Activated CD4-positive, alpha-beta memory T cell treated with anti-CD3 and anti-CD28 coated beads for 36 hours (primary cell): ENCODE measurements at places on chromosomes 5 and 9.

- DNase-seq = no peak
Observed at GRCh38 chr9:31541721-31542281, 842.6 kb upstream of the ACO1 start.

DNA sequence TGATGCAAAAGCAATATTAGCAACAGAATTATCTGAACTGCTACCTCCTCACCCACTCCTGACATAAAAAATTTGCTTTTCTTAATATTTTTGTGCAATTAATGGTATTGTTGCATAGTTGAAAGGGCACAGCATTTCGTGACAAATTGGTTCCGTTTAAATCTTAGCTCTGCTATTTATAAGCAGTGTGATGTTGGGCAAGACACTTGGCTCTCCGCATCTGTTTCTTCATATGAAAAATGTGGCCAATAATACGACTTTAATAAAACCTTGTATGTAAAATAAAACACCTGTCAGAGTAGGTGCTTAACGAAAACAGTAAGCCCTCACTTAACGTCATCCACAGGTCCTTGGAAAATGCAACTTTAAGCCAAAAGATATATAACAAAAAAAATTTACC lies 4.2 kb downstream of the TMEM167A start:
- no peak for DNase-seq

DNA sequence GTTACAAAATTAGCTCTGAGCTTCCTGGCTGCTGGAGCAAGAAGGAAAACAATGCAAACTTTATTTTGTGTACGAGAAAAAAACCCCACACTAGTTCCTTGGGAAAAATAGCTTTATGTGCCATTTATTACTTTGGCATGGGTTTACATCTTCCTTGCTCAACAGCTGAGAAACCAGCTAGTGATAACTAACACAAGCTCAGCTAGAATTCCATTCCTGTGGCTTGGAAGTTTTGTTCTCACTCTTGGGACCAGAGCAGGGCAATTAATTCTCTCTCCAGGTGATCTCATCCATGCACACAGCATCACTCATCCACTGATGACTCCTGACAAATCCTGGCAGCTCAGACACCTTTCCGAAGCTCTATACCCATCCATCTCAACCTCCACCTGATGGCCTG lies 104.1 kb downstream of the CRB2 start:
- DNase-seq = no peak

DNA sequence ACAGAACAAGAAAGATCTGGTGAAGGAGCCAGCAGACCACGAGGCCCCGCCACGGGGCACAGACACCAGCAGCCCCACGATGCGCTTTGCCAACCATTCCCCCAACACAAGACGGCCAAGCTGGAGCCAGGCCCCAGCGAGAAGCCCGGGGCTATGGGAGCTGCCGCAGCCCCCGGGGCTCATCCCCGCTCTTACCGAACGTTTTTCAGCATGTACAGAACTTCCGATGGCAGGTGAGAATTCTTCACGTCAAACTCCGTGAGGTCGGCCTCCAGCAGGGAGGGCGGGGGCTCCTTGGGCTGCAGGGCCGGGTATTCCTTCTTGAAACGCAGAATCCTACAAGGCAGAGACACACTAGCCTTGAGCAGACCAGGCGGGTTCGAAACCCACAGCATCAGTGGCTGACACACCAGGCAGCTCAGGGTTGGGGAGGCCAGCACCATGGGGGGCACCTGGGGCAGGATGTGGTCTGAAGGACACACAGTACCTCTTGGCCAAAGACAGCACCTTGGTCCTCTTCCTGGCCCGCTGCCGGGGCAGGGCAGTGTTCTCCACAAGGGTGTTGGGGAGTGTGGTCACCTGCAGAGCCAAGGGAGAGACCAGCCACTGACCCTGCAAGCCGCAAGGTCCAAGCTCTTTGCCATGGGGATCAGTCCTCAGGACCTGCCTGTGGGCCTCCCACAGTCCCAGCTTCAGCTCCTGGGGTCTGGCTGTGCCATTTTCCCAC lies 6.8 kb downstream of the PNPLA7 start:
- no peak for DNase-seq
